ENCODE measurements at places on chromosomes 1 and 21.

DNA sequence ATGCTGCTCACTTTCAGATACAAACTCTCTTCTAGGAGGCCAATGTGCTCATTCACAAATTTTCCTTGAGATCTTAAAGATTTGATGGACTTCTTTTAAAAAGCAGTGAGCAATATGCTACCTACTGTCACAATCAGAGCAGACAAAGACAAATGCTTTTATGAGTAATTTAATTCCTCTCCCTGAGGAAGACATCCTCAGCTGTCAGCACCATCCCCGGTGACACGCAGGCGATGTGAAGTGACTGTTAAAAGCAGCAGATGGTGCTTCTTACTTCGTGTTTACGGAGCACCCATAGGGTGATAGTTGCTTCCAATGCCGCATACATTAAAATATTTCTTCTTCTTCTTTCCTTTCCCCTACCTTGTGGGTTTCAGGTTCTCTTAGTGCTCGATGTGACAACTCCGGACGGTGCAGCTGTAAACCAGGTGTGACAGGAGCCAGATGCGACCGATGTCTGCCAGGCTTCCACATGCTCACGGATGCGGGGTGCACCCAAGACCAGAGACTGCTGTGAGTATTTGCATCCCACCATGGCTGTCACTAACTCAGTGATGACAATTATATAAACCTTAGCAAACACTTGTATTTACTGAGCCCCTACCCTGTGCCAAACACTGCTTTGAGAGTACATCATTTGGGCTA is 29.1 kb downstream of the LAMC2 start:
- DNase-seq, result no peak

- no peak for DNase-seq
Measured at GRCh38 chr1:231676487-231676886, 49.9 kb downstream of the DISC1 start.

GRCh38 chr21:27129215-27129614 is 162.3 kb upstream of the ADAMTS5 start:
- DNase-seq, result no peak

GRCh38 chr1:182315167-182315556 is 76.4 kb downstream of the GLUL start:
- DNase-seq, result no peak

DNA sequence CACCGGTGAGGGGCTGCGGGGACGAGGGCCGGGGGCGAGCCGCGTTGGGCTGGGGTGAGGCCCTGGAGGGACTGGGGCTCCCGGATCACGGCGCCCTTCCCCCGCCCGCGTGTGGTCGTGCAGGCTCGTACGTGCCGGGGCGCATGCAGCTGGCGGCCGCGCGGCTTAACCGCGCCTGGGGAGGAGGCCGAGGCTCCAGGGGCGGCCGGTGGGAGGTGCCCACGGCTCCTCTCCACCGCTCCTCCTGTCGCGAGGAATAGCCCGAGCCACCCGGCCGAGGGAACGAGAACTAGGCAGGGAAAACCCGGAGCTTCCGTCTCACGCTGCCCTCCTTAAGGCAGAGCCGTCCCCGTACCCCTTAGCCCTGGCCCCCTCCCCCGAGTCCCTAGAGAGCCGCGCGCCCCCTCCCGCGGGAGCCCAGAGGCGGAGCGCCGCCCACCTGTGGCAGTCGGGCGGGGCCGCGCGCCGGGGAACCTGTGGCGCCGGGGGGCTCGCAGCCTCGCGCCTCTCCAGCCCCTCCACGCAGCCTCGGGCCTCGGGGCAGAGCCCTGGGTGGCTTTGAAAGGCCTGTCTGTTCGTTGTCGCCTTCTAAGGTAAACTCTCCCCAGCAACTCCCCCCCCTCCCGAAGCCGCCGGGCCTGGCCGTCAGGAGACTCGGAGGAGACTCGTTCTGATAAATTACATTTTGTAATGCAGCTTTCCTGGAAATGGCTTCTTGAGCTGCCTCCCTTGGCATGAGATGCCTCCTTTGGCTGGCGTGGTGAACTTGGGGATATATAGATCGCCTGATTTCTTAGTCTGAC is 746 bp downstream of the AK4 start:
- no peak for DNase-seq

- DNase-seq, result no peak
Measured at GRCh38 chr1:21553116-21553926, 44.1 kb downstream of the ALPL start.

- no peak for DNase-seq
Measured at GRCh38 chr21:46063734-46064680, 33.9 kb upstream of the COL6A2 start.

- no peak for DNase-seq
Measured at GRCh38 chr1:57101209-57101608, 135.4 kb upstream of the C8B start.

GRCh38 chr1:10796029-10796944 is at the start of gene CASZ1:
Gene CASZ1, minus strand, starts transcription at chr1:10796646. Its CDS starts 102,757 bp downstream, at chr1:10693889.
- no peak for DNase-seq

DNA sequence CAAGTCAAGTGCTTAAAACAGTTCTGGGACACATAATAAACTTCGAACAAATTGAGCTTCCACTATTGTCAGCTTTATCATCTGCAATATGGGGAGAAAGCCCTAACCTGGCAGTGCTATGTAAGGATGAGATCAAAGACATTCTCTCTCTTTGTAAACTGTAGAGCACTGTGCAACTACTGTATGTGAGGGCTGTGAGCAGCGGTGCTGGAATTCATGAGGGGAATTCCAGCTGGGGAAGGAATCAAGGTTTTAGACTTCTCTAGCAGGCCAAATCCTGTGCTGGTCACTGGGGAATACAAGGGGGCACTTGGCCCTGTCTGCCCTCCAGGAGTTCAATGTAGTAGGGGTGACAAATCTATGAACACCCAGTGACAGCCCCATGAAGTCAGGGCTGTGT is 9.3 kb downstream of the FAM151A start:
- no peak for DNase-seq

DNA sequence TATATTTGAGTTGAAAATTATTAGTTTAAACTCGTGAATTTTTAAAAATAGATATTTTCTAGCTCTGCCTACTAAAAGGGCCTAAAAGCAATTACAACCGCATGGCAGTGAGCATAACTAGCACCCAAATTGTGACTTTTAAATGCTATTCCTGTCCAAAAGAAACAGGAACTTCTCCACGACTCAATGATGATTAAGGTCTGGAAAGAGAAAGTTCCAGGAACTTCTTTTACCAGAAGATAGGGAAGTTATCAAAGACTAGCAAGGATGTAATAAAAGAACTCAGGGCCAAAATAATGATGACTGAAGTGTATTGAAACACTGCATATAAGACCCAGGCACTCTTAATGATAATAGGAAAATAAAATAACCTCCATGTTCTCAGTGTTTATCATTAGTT is 313.0 kb downstream of the PLPP3 start:
- DNase-seq, result no peak

GRCh38 chr1:29670752-29671151 is 434.4 kb downstream of the PTPRU start:
- no peak for DNase-seq

- DNase-seq, result no peak
Measured at GRCh38 chr1:244361764-244362473, 89.8 kb downstream of the ADSS2 start.

Measured in stimulated activated CD8-positive, alpha-beta memory T cell treated with anti-CD3 and anti-CD28 coated beads, Interleukin-2, amount 100 ng/mL, for 1 hour (primary cell).